ENCODE measurements at places on chromosomes 1 and 21.

- DNase-seq = no peak
Measured at GRCh38 chr1:46580140-46580903, 23.7 kb downstream of the MKNK1 start.

- no peak for DNase-seq
Measured at GRCh38 chr1:19330449-19331135, 18.5 kb downstream of the SLC66A1 start.

DNA sequence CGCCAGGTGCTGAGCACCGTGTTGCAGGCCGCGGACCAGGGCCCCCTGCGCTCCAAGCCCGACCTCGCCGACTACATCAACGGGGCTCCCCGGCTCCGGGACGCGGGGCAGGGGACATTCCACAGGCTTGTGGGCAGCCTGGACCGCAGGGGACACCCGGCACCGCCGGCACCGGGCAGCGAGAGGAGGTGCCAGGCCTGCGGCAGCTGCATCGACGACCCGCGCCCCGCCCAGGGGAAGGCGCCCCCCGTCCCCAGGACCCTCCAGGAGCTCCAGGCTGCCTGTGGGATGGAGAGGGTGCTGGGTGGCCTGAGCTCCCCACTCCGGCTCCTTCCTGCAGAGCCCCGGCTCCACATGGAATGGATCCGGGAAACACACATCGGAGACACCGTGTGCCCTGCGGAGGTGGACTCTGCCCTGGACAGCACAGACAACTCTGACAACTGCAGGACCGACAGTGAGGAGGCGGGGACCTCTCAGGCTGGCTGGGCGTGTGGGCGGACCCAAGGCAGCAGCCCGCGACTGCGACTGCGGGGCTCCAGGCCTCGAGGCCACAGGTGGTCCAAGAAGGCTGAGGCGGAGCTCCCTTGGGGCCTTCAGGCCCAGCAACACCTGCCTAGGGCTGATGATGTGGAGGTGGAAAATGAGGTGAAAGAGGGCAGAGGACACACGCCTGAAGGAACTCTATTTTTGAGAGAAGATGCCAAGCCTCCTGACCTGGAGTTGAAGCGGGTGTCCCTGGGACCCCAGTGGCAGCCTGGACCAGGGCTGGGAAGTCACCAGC is 22.8 kb downstream of the KIAA1614 start:
- DNase-seq = no peak

GRCh38 chr1:46404482-46405196 is 10.5 kb downstream of the FAAH start:
- no peak for DNase-seq

DNA sequence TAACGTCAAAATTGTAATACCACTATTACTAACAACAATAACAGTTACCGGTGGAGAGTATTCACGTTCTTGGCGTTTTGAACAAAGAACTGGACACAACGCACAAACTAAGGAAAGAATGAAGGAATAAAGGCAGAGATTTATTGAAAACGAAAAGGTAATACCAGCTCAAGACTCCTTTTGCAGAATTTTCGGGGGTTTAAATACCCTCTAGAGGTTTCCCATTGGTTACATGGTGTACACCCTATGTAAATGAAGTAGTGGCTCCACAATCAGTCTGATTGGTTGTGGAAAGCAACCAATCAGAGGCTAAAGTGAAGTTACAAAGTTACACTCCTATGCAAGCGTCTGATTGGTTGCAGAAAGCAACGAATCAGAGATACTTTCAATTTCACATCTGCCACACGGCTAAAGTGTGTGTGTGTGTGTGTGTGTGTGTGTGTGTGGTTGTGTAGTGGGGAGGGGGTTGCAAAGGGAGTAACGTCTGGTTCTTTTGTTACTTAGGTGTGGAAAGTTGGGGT is 1.1 kb upstream of the GTF2B start:
- no peak for DNase-seq

- no peak for DNase-seq
Measured at GRCh38 chr21:46203203-46203600, 18.9 kb upstream of the SPATC1L start.

DNA sequence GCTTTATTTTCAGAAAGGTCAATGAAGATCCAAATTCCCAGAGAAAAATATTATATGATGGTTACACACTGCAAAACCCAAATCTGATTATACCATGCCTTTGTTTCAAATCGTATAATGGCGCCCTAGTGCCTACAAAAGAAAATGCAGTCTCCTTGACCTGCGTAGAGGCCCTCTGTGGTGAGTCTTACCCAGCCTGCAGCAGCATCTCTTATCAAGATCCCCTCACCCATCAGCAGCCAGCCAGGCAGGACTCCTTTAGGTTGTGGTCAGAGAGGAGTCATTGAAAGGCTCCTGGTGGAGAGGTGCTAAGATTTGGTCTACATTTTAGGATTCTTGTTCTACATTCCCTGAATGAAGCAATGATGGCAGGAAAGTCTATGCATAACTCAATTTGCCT is 23.7 kb upstream of the DAB1 start:
- no peak for DNase-seq

DNA sequence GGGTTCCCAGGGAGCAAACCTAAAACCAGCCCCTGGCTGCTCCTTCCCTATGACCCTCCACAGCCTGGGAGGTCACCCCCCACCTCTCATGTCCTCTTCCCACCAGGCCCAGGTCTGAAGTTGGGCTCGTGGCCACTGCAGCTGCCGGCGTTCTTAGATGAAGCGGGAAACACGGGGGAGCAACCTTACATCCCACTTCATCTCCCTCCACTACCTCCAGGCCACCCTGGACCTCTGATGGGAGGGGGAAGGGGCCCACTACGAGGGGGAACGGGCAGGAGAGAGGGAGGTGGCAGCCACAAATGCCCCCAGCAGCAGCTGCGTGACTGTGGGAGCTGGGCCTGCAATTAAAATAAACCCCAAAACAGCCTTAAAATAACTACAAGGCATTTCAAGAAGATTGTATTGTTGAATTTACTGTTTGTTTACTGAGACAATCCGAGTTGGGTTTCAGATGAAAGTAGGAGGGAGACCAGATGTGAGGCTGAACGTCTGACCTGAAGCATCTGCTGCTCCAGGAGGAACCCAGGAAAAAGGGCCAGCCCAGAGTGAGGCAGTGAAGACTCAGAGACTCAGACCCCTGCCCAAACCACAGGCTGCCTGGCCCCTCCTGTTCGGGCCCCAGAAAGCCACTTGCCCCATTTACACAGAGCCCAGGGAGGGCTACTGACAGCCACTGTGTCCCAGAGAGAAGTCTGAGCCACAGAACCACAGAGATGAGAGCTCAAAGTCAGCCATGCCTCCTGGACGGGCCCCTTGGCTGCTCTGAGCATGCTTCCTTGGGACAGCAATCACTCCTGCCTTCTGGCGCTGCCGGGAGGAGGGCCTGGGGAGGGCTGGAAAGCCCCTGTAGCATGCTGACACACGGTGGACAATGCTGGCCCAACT is 59.8 kb downstream of the GLIS1 start:
- no peak for DNase-seq

DNA sequence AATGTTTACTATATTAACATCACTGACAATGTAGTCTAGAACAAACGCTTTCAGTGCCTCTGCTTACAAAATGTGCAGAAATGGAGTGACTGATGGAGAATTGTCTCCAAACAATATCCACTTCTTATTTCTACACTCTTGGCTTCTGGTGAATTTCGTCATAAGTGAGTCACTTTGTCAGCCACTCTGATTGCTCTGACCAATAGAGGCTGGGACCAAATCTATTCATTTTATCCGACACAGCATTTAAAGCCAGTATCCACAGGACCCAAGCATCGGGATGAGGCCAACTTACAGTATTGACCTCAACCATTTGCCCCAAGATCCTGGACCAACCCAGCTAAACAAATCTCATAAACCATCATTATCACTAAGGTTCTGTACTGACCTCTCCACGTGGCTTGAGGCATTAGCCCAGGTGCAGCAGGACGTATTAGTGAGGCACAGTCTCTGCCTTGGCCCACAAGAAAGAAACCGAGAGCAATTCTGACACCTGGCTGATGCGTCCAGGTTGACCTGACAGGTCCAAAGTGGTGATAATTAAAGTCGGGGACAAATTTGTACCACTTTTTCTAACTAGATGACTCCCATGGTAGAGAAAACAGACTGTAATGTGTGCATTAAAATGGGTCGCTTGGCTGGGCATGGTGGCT is 53.3 kb upstream of the ERO1B start:
- DNase-seq = no peak

All from stimulated activated CD8-positive, alpha-beta memory T cell treated with anti-CD3 and anti-CD28 coated beads, Interleukin-2, amount 100 ng/mL, for 1 hour (primary cell).